ENCODE measurements at places on chromosomes 13 and 19.

DNA sequence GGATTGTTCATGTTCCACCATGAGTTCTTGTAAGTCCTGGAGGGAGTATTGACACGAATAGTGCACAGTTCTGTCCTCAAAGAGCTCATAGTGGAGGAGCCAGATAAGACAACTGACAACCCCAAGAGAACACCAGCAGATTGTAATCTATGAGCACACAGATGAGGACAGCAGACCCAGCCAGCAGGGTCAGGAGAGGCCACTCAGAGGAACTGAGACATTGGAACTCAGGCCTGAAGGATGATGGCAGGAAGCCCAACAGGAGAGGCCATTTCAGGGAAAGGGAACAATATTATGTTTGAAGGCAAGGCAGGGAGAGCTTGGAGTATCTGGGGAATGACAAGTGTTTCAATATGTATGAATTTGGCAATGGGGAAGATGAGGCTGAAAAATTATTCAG is 63.7 kb upstream of the IPO5 start:
- DNase-seq: peak; percentile 15

GRCh38 chr19:58581227-58582141 is 8.3 kb upstream of the MZF1 start:
- DNase-seq: peak; percentile 96

- DNase-seq: no peak
Measured at GRCh38 chr19:1288833-1289685, 3.4 kb downstream of the EFNA2 start.

- DNase-seq: no peak
Measured at GRCh38 chr13:114258589-114258988, 22.8 kb upstream of the UPF3A start.

DNA sequence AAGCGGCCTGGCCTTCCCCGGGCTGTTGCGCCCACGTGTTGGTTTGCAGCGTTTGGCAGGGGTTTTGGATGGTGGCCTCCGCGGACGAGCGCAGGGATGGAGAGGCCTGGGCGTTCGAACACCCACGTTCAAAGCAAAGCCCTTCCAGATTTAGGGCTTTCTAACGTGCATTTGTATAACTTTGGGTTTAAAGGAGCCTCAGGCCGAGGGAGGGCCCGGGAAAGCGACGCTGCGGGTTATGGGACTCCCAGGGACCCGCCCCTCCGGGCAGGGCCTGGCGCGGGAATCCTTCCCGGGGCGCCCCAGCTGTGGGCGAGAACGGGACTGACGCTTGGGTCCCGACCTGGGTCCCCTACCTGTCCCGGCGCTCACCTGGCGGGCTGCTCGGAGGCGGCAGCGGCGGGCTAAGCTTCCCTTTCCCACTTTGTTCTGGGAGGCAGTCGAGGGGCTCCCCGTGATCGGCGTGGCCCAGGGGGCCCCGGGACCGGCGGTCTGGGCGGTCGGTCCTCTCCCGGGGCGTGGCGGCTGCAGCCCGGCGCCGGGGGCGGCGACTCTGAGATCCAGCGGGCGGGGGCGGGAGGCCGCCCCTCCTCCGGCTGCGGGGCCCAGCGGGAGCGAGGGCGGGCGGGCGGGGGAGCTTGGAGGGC is at the start of gene FBXO17:
Gene FBXO17, minus strand, starts transcription at position 529 of the 647 bp plus-strand sequence. CDS start 25,423 bp downstream, outside the sequence.
- DNase-seq: no peak

GRCh38 chr19:49391581-49392399 is 3.7 kb downstream of the KASH5 start:
- DNase-seq: peak; percentile 88
